ENCODE measurements at places on chromosomes 11 and 22. TPM values are rescaled to one million over a fixed set of nuclear protein-coding genes. Genes with fewer than 3 reads are reported as not detected.
A peak's percentile ranks its signal among the peaks of the same experiment; 100 is the strongest.

Gene NXPE4
- not detected for total RNA-seq

Gene TEX12
- total RNA-seq: 0.36 TPM

DNA sequence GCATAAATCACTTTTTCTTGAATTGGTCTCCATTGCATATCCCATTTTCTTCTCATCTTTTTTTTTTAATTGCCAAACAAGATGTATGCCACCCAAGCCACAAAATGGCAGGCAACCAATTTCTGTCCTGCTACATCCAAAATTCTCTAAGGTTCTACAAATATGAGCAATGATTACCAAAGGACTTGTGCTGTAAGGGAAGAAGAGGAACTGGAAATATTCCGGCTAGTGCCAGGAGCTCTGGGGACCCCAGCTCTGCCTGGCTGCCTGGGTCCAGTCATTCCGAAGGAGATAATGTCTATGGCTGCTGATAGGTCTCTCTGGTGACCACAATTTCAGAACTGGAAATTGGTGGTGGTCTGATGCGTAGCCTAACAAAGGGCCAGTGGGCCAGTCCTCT is 17.1 kb upstream of the SNX32 start:
- no peak for DNase-seq

Gene WT1
- total RNA-seq: 46.6 TPM

DNA sequence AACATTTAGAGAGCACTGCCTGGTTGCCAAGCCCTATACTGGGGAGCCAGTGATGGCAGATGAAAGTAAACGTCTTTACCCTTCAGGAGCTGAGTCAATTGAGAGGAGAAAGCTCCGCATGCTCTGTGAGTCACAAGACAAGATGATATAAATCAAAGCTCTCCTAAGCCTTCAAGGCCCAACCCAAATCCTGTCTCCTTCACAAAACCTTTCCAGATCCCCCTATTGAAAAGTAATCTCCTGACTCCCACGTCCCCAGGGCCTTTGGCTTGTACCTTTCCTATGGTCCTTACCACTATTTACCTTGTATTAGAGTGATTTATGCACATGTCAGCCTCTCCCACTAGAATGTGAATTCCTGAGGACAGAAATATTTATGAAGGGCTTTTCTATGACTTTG is 230.1 kb upstream of the TENM4 start:
- no peak for DNase-seq

DNA sequence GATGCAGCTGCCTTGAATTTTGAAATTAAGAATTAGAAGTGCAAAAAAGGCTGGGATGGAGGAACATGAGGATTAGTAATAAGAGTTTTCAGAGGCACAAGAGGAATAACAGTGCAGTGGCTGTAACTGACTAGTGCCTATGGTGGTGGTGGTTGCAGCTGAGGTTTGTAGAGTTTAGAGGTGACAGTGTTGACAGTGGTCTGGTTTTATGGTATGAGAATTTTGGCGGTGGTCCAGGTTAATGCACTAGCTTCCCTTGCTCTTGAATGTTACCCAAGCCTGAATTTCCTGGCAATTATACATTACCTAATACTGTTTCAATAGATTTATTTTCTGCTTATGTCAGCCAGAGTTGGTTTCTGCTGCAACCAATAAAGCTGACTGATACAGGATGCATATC is 112.8 kb upstream of the C11orf87 start:
- DNase-seq: peak; percentile 27

Gene CCDC116
- total RNA-seq: 0.25 TPM

DNA sequence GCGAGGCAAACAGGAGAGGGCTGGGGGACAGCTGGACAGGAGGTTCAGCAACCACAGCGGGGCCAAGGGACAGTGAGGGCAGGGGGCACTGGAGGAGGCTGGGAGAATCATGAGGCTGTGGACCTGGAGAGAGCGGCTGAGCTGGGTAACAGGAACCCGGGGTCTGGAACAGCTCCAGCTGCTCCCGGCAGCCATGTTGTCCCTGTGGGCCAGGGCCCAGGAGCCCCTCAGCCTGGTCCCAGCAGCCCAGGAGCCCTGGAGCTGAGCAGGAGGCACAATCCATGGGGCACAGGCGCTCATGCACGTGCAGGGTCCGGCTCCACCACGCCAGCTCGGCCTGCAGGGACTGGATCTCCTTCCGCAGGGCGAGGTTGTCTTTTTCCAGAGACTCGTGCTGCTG is 7.4 kb downstream of the BATF2 start:
- no peak for DNase-seq

DNA sequence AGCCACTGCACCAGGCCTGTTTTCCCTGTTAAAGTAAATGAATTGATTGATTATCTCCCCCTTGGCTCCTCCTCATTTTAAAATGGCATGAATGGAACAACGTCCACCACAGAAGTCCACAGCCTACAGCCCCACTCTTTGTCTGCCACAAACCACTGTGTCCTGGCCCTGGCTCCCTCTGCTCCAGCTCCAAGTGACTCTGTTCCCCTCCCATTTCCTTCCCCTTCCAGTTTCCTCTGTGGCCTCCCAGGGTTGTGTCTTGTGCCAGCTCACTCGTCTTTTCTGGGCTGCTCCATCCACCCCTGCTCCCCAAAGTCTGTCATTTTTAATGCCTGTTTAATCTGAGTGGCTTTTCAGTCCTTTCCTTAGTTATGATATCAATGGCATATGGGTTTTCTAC is 52.4 kb upstream of the CD5 start:
- no peak for DNase-seq

DNA sequence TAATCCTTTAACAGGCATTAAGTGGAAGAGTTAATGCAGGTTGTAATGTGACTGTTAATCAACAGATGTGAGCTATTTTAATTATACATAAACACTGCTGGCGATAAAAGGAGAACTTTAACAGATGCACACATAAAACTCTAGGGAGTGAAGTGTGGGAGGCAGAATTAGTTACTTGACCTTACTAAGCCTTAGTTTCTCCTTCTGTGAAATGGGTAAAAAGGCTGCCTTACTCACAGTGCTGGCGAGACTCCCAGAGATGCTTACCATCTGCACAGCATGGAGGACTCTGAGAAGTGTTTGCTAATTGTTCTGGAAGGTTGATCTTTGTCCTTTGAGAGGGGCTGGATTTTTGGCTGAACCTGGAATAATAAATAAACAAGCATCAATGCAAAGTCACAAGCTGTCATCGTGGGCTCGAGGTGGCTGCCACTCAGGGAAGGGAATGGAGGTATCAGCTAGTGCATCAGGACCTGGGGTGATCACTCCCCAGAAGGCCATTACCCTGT is 58.6 kb upstream of the MPEG1 start:
- no peak for DNase-seq

DNA sequence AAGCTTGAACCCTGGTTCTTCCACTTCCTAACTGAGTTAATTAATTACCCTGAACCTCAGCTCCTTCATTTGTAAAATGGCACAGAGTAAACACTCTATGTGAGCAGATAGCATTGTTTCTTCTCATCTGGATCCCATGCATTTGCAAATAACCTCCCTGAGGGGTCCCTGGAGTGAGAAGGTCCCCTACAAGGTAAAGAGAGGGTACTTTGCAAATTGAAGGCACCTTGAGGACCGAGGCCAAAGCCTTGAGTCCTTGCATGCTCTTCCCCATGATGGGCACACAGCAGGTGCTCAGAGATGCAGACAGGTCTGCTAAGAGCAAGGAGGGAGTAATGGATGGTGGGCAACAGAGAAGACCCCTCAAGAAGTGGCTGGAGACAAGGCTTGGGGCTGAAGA is 33.2 kb downstream of the OTOG start:
- DNase-seq: no peak

DNA sequence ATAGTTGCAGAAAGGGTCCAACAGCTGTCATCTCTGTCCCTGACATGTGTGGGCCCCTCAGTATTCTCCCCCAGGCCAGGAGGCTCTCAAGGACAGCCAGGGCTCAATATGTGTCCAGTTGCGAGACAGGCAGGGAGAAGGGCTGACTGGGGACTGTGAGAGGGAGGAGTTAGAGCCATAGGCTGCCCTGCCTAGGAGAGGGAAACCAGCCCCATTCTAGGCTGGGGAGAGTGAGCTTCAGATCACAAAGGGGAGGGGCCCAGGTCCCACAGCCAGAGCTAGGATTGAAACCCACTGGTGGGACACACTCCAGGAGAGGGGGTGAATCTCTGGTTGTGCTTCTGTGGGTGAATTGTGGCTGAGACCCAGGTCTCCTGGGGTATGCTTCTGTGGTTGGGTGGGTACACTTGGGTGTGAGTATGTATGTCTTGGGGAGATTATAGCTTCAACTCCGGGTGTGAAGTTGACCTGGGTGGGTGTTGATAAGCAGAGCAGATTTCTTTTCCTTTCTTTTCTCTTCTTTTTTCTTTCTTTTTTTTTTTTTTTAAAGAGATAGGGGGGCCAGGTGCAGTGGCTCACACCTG is 2.1 kb upstream of the CARNS1 start:
- no peak for DNase-seq

GRCh38 chr22:35882211-35883030 is 146.2 kb downstream of the RBFOX2 start:
- peak; percentile 36 for DNase-seq

DNA sequence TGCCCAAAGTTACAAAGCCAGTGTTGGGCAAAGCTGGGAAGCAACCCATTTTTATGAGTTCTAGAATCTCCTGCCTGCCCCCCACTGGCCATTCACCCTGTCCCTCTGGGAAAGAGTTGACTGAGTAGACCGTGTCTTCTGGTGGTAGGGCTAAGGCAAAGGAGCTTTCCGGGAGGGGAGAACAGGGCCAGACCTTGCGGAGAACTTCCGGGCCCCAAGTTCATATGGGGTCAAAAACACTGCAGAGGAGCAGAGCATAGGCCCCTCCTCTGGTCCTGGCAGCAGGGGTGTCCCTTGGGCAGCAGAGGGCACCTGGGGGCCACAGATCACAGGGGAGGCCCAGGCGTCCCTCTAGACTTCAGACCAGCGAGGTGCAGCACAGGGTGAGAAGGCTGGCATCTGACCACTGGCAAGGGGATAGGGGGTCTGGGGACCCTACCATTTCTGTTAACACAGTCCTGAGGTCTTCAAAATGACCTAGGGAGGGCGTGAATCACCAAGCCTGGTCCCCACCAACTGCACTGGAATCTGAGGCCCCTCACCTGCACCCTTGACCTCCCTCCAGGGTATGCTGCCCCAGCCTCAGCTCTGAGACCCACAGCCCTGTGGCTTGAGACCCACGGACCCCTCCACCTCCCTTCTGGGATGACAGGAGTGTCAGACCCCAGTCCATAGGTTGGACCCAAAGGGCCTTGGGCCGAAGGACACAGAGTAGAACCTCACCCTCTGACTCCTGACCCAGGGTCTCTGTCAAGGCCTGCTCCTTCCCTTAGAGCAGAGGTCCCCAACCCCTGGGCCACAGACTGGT is 1.3 kb upstream of the ARAP1 start:
- DNase-seq: no peak

Gene KIRREL3
- 0.45 TPM for total RNA-seq

Gene OR10V1
- not detected for total RNA-seq

- no peak for DNase-seq
Measured at GRCh38 chr11:62656796-62657429, 3.8 kb upstream of the INTS5 start.

Gene FOSL1
- total RNA-seq: 11.4 TPM

GRCh38 chr11:75105462-75105925 is 8.8 kb upstream of the OR2AT4 start:
- peak; percentile 47 for DNase-seq

DNA sequence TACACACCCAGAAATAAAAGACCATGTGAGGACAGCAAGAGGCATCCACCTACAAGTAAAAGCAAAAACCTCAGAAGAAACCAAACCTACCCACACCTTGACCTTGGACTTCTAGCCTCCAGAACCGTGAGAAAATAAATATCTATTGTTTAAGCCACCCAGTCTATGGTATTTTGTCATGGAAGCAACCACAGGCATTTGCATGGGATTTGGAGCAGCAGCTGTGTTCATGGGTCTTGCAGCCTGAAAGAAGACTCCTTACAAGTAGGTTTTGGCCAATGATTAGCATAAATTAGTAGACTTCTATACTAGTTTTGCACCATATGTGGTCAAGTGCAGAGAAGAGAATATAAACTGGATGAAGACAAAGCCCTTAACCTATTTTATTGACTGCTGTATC is 27.9 kb downstream of the FSHB start:
- DNase-seq: no peak

- no peak for DNase-seq
Measured at GRCh38 chr11:108891143-108891542, 226.3 kb downstream of the DDX10 start.

DNA sequence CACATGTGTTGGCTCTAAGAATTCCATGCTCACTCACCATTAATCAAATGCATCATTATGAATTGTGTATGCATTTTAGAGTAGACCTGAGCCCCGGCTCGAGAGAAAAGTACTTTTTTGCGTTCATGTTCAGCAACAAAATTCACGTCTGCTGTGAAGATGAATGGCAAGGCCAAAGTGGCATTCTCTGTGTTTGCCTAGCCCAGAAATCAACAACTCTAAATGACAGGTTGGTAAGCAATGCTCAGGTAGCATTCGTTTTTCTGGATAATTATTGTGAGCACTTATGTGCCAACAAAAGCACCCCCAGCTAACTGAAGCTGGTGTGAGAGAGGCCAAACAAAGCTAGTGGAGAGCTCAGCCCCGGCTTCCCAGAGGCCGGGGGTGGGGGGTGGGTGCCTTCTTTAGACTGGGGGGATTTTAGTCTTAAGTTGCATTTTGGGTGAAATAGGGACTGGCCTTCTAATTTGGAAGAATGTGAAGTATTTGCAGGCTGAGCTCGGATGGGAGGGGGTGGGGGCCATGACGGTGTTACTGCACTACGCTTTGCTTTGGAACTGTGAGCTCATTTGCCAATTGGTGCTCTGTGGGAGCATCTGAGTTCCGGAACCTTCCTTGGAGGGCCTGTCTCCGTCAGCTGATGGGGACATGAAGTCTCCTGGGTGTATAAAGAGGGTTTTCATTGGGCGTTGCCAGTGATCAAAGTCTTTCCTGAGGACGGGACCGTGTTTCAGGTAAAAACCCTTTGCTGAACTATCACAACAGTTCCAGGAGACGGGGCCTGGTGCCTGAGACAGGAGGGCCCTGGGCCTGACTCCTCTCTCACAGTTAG is 29.0 kb upstream of the ALX4 start:
- DNase-seq: no peak
